D721Med (cell line): ENCODE measurements at places on chromosomes 7 and 10.

DNA sequence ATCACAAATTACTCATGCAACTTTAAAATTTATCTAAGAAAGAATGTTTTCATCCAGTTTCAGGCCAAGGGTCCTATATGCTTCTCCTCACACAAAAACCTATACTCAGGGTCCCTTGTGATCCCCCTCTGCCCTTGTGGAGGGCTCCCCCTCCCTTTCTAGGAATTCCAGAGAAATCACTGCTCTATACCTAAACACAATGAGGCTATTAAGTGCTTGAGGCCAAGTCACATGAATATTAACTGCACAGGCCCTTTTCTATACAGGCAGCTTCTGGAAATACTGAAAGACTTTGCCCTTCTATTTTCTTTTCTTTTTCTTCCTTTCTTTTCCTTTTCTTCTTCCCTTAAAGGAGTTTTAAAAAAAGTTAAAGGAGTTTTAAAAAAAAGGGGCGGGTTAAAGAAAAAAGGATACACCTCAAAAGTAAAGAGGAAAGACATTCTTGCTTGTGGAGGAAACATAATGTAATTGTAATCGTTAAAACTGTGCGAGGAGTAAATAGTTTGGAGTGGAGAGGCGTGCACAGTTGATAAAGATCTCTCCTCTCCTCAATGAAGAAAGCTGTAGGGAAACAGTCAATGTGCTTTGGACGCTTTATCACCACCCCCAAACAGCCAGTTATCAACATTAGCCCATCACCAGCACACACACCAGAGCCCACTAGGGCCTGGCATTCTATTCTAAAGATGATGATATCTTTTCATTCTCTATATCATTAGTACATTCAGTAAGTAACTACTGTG is 16.4 kb downstream of the GRB10 start:
- DNase-seq = no peak

- no peak for DNase-seq
Observed at GRCh38 chr7:91089382-91089963, 174.8 kb upstream of the FZD1 start.

GRCh38 chr7:30348083-30348560 is 63.7 kb downstream of the ZNRF2 start:
- DNase-seq = no peak

GRCh38 chr10:131760416-131761166 is 140.2 kb upstream of the PPP2R2D start:
- no peak for DNase-seq

GRCh38 chr10:61376908-61377368 is 76.2 kb downstream of the TMEM26 start:
- no peak for DNase-seq

DNA sequence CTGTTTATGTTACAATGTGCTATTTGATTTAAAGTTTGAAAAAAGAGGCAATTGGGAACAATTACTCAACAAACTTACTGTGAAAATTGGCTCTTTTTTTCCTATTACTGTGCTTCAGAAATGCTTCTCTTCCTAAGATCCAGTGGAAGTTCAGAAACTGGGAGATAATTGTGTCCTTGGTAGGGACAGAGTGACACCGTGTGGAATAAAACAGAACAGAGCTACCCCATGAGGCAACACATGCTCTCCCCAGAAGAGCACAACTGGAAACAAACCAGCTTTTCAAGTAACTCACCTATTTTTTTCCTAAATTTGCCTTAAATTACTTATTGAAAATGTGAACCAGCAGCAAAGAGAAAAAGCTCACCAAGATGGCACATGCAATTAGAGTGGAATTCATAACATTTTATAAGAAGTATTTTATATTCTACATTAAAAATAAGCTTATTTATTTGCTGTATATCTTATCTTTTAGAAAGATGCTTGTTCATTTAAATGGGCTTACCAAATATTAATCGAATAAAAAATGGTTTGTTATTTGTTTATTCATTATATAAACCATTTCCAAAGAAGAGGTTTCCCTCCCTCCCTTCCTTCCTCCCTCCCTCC is 346.1 kb upstream of the ANKRD30A start:
- DNase-seq = peak; percentile 38

- no peak for DNase-seq
Observed at GRCh38 chr10:14605231-14605925, 169.3 kb downstream of the FAM107B start.

- no peak for DNase-seq
Observed at GRCh38 chr10:44427037-44427436, 42.1 kb upstream of the CXCL12 start.

- no peak for DNase-seq
Observed at GRCh38 chr7:56115852-56116538, at the start of gene NUPR2. Gene NUPR2 (minus strand): TSS chr7:56116417. CDS start chr7:56116314, 103 bp downstream.

DNA sequence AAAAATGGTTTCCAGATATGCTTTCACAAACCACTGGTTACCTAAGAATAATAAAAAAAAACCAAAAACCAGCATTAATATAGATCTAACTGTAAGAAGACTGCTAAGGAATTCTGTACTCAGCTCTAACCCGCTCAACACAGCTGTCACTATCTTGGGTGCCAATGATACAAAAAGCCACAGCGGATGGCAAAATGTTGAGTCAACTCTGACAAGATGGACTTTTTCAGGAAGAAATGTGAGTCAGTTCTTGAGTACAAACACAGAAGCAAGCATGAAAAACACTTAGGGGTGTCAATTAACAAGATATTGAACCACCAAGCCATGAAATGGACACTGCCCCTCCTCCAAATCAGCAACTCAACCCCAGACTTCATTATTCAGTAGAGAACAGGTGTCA is 55.0 kb downstream of the CTTNBP2 start:
- no peak for DNase-seq

GRCh38 chr7:27066148-27066547 is 29.7 kb downstream of the HOXA1 start:
- DNase-seq = no peak

GRCh38 chr10:18402853-18403252 is 248.5 kb downstream of the NSUN6 start:
- no peak for DNase-seq

GRCh38 chr7:32905175-32905662 is 13.7 kb upstream of the KBTBD2 start:
- no peak for DNase-seq

- no peak for DNase-seq
Observed at GRCh38 chr7:116528008-116528789, 3.4 kb downstream of the CAV1 start.

GRCh38 chr10:110820321-110820814 is 51.4 kb upstream of the PDCD4 start:
- no peak for DNase-seq

GRCh38 chr7:121351682-121352081 is 22.9 kb downstream of the WNT16 start:
- DNase-seq = no peak

- no peak for DNase-seq
Observed at GRCh38 chr7:921581-922333, 32.7 kb downstream of the ADAP1 start.

DNA sequence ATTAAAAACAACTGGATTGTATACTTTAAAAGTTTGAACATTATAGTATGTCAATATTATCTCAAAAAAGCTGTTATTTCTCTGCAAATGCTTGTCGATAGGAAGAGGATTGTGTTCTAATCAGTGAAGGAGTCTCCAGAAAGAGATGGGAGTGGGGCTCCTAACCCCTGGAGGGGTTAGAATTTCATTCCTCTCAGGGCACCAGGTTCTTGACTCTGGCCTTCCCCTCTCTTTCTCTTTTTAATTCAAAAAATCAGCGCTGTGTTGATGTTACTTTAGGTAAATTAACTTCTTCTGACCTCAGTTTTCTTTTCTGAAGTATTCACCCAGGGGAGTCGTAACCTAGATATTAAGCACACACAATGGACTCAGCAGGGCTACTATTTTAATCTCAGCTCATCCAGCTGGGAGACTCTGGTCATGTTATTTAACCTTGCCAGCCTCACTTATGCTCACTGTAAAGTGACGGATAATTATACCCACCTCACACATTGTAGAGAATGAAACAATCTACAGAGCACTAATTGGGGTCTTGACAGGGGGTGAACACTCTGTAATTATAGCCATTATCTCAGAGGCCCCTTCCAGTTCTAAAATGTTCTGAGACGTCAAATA is 59.4 kb downstream of the GCC1 start:
- DNase-seq = no peak

DNA sequence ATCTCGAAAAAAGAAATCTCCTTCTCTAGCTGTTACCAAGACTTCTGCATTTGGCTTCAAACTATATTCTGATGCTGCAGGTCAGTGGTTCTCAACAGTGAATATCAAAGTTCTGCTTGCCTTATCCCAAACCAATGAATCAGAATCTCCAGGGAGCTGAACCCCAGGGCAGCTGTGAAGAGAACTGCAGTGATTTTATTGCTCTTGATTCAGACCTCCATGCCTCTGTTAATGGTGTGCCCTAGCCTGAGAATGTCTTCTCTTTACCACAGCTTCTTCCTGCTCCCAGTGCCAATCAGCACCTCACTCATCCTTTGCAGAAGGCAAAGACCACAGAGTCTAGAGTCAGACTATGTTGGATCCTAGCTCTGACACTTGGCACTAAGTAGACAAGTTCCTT is 46.2 kb upstream of the MRLN start:
- no peak for DNase-seq

GRCh38 chr10:17657103-17657500 is 13.2 kb downstream of the STAM start:
- DNase-seq = no peak

GRCh38 chr10:97673736-97674525 is 13.1 kb downstream of the AVPI1 start:
- DNase-seq = no peak

- no peak for DNase-seq
Observed at GRCh38 chr7:447523-447922, 72.1 kb downstream of the PDGFA start.
